KG1 (cell line): ENCODE measurements at places on chromosomes 1 and 21.

GRCh38 chr1:200619894-200620272 is 668 bp downstream of the KIF14 start:
- DNase-seq, result no peak

- DNase-seq, result no peak
These were observed 698.8 kb downstream of the MATN1 start for GRCh38 chr1:30024411-30025195.

GRCh38 chr1:10736634-10737586 is 59.5 kb downstream of the CASZ1 start:
- DNase-seq, result no peak

GRCh38 chr1:229434005-229434640 is at the start of gene ACTA1:
ACTA1 (minus strand) TSS chr1:229434094; CDS start chr1:229433115, 979 bp downstream.
- no peak for DNase-seq

DNA sequence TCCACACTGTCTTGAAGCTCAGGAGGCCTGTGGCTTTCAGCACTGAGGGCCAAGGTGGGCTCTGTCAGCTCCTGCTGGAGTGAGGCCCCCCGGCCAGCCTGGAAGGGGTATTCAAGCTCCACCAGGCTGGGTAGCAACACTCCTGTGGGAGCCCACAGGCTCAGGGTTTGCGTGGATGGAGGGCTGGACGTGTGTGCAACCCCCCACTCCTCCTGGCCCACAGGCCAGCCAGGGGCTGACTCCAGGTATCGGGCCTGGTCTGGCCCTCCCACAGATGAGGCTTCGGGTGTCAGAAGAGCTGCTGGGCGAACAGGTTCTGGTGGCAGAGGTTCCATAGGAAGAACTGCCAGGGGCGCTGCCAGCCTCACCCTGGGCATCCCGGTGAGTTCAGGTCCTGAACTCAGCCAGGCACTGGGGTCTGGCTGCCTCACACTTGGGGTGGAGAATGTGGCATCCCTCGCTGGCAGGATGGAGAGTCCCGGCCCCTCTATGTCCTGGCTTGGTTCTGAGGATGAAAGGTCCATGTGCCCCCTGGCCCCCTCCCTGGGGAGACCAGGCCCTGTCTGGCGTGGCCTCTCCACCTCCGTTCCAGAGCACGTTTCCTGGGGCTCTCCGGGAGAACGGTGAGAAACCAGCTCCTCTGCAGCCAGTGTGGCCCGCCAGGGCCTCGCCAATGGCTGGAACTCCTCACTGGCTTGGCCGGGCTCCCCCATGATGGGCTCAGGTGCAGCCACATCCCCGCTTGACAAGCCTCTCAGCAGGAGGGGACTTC is 64.6 kb upstream of the TARDBP start:
- no peak for DNase-seq

GRCh38 chr1:78284354-78284753 is 206.4 kb upstream of the PTGFR start:
- DNase-seq, result no peak

GRCh38 chr1:54714881-54715492 is 674 bp upstream of the TTC4 start:
- DNase-seq, result no peak

DNA sequence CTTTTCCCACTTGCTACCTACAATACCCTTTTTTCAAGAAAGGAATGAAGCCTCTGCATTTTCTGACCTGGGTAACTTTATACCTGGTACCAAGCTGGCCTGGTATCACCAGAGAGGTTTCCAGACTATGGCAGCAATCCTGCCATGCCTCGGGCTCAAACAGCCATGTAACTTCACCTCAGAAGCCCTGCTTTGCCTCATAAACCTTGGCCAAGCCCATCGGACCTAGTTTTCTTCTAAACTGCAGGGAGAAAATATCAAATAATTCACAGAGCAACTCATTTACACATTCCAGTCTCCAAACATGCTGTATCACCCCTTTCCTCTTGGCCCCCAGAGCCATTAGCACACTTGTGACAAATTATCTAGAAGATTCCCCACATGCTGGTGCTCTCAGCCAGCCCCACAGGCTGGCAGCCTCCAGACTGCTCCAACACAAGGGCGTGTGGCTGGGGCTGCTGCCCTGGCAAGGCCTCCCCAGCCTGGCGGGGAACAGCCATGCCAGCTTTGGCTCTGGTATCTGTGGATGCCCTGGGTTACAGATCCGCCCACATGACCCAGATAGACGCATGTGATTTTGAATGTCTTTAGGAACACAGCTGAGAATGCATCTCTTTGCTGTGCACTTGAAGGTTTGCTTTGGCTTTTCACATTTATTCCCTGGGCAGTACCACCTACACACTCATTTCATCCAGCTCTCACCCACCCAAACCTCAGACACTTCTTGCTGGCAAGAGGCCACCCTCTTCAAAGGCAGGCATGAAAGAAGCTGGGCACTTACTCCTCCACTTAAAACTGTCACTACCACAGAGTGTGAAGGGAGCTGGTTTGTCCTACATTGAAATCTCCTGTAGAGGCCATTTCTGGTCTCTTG is 70.0 kb upstream of the BCAR3 start:
- no peak for DNase-seq

GRCh38 chr1:92410706-92411105 is 76.0 kb downstream of the GFI1 start:
- no peak for DNase-seq

DNA sequence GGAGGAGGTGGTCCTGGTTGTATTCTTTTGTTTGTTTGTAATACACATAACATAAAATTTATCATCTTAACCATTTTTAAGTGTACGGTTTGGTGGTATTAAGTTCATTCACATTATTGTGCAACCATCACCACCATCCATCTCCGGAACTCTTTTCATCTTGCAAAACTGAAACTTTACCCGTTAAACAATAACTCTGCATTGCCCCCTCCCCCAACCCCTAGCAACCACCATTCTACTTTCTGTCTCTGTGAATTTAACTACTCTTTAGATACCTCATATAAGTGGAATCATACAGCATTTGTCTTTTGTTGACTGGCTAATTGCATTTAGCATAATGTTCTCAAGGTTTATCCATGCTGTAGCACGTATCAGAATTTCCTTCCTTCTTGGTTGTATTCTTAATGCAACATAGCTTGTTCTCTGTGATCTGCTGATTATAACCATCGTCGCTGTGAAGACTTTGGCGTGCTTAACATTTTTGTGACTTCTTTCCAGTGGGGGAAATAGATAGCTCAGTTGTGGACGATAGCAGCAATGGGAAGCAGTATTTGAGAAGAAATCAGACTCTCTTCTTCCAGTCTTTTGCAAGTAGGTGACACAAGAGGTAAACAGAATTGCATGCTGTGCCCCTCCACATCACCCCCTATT is 117.5 kb upstream of the HOOK1 start:
- peak; percentile 57 for DNase-seq

- DNase-seq, result no peak
These were observed 18.6 kb downstream of the PCSK9 start for GRCh38 chr1:55057956-55058298.

GRCh38 chr1:167723707-167724323 is 2.0 kb downstream of the MPZL1 start:
- no peak for DNase-seq

GRCh38 chr1:214420341-214420740 is 131.1 kb downstream of the PTPN14 start:
- DNase-seq, result no peak

GRCh38 chr1:13513063-13513894 is 524 bp downstream of the LRRC38 start:
- DNase-seq, result no peak

- no peak for DNase-seq
These were observed 99.9 kb downstream of the OSBPL9 start for GRCh38 chr1:51716746-51717145.

DNA sequence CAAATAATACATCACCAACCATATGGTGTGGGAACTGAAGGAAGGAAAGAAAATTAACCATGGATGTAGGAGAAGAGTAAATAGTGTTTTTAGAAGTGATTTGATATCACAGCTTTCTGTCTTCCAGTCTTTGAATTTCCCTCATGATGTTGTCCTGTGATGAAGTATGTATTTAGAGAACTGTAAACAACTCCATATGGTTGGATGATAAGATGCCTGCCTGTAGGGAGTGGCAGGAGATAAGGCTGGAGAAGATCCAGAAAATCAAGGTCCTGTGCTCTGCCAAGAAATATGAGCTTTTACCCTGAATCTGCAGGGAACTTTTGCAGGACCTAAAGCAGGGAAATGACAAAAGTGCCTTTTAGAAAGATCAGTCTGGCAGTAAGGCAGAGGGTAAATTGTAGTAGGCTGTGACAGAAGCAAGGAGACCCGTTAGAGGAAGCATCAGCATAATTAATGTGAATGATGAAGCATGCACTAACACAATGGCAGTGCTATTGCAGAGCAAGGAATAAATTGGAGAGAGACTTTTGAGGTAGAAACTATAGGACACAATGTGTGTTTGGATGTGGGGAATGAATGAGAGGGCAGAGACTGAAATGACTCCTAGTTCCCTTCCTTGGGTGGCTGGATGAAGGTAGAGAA is 21.9 kb downstream of the CEPT1 start:
- no peak for DNase-seq

DNA sequence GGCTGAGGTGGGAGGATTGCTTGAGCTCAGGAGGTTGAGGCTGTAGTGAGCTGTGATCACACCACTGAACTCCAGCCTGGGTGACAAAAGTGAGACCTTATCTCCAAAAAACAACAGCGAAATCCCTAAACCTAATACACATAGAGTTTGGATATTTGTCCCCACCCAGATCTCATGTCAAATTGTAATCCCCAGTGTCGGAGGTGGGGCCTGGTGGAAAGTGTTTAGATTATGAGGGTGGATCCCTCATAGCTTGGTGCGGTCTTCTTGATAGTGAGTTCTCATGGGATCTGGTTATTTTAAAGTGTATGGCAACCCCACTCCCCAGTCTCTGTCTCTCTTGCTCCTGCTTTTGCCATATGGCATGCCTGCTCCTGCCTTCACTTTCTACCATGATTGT is 94.0 kb downstream of the POU2F1 start:
- DNase-seq, result no peak

GRCh38 chr1:16187748-16188401 is 24.6 kb downstream of the ARHGEF19 start:
- DNase-seq, result peak; percentile 31

- no peak for DNase-seq
These were observed 1.0 kb downstream of the TMEM51 start for GRCh38 chr1:15154480-15155036.

DNA sequence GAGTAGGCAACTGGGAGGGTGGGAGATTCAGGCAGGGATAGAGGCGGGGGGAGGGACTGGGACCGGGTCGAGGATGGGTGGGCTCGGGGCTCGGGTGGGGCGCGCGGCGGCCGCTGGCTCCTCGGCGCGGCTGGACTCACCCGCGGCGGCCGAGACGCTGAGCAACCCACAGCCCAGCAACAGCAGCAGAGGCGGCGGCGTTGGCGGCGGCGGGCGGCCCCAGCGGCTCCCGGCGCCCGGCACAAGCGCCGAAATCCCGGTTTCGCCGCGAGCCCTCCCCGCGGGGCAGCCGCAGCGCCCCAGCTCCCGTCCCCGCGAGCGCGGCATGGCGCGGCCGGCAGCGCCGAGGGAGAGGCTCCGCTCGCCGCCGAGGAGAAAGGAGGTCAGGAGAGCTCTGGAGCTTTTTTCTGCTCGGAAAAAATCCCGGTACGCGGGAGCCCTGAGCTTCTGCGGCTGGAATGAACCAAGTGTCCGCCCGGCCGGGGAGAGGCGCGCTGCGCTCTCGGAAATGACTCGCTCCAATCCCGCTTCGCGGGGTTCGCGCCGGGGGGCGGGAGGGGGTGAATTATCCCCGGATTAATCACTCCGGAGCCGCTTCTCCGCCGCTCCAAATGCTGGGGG is at the start of gene CSMD2:
Gene CSMD2, minus strand, starts transcription at position 460 of the 621 bp plus-strand sequence. Its CDS starts 133 bp downstream, at position 327.
- no peak for DNase-seq

- DNase-seq, result no peak
These were observed 17.2 kb upstream of the MCOLN3 start for GRCh38 chr1:85065550-85065949.
